ENCODE measurements at places on chromosomes 16 and 17. TPM values are rescaled to one million over a fixed set of nuclear protein-coding genes. Genes with fewer than 3 reads are reported as not detected.

Gene STRADA
- 34.2 TPM for total RNA-seq

Gene NME4
- 203 TPM for total RNA-seq

Gene ABCA6
- 0.58 TPM for total RNA-seq

Gene ATAD5
- total RNA-seq: 3.7 TPM

Gene NHLRC4
- 2.7 TPM for total RNA-seq

Gene XYLT1
- 6.0 TPM for total RNA-seq

Gene CCL8
- not detected for total RNA-seq

Gene GRN
- total RNA-seq: 1,192 TPM

Gene PPM1E
- total RNA-seq: 0.05 TPM

Gene DGKE
- total RNA-seq: 4.3 TPM

Gene TGFB1I1
- total RNA-seq: 136 TPM

Gene ABCC12
- total RNA-seq: not detected

Gene TNK1
- total RNA-seq: 0.23 TPM

Data from glomerular endothelial cell (primary cell).